Natural killer cell treated with Interleukin-12 subunit alpha and Interleukin-12 subunit beta and Interleukin-15 and Interleukin-18, amount 100 ng/mL, for 72 hours (primary cell): ENCODE measurements at places on chromosomes 3 and 15.
A peak's percentile ranks its signal among the peaks of the same experiment; 100 is the strongest.

GRCh38 chr3:62940771-62941563 is 65.8 kb upstream of the CADPS start:
- no peak for DNase-seq

DNA sequence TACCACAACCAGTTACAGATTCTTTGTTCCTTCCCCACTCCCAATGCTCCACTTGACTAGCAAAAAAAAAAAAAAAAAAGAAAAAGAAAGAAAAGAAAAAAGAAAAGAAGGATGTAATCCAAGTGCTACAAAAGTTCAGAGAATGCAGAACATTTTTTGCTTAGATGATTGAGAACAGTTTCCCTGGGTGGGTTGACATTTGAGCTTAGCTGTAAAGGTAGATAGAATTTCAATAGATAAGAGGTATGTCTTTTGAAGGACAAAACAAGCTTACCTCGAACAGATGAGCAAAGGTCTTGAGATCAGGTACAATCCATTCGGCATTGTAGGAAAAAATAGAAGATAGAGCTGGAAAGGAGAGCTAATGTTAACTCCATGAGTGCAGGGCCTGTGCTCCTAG is 344.6 kb upstream of the NECTIN3 start:
- DNase-seq = no peak

DNA sequence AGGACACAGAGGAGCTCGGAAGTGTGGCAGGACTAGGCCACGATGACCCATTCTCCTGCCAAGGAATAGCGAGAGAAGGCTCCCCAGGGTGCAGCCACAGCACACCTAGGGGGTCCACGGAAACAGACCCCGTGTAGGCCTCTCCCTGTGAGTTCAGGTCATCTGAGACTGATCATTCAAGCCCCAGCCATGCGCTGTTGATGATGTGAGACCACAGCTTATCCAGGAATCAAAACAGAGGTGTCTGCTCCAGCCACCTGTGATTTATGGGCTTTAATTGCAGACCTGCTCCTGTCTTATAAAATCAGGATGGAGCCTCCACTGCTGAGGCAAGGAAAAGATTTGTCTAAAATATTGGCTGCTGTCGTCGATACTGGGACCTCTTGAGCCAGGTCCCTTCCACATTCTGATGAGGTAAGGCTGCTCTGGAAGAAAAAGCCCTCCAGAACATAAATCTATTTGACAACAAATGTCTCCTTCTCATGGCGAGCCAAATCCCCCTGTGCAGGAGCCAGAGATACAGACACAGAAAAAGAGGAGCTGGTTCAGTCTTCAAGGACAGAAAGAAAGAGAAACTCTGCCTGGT is 186.7 kb downstream of the TJP1 start:
- no peak for DNase-seq

- no peak for DNase-seq
Measured at GRCh38 chr15:98547741-98548138, 100.6 kb upstream of the IGF1R start.

GRCh38 chr3:157442729-157443128 is 6.1 kb downstream of the PTX3 start:
- DNase-seq = no peak

DNA sequence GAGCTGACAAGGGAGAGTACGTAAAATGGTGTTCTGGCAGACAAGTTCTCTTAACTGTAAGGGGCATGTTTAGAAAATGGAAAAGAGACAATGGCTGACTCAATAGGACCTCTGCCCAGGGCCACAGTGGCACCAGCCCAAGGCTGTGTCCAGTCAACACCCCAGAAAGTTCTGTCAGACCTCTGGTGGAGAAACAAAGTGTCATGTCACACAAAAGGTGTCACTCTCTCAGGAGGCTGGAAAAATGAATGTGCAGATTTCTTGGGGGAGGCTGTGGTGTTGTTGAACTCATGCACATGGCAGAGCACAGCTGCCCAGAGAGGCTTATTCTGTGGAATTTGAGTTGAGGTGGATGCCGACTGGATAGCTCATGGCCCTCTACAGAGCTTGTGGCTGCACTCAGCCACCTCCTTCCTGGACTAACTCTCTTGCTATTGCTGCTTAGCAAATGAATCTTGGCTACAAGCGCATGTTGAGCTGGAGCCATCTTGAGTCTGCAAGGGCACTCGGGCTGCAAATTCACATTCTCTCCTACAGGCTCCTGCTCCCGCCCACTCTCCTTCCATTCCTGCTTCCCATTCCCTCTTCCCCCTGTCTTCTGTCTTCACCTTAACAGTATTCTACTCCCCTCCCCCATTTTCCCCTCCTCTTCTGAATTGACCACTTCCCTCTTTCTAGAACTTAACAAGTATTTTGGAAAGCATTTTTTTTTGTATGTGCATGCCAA is 55.8 kb upstream of the SLC7A14 start:
- DNase-seq = no peak

DNA sequence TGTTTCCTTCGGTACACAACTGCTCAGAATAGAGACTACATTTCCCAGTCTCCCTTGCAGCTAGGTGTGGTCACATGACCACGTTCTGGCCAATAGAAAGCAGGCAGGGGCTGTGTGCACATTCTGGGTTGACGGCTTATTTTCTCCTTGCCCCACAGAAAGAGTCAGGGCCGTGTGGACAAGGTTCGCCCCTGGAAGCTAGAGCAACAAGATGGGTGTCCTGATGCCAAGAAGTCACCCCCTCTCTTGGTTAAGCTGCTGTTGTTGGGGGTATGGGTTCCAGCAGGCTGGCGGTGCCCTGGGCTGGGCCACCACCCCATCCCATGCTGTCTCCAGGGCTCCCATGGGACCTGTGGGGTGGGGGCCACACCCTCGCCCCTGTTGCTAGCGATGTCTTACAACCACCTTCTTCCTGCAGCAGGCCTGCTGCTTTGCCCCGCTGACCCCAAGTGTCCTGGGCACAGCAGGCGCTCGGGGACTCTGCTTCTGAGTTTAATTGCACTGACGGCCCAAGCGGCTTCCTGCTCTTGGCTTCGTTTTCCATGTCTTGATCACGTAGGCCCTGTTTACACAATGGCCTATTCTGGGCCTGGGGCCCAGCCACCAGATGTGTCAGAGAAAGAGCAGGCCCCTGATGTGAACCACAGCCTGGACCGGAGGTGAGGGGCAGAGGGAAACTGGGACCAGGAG is 24.9 kb downstream of the ABTB1 start:
- no peak for DNase-seq

- DNase-seq = no peak
Measured at GRCh38 chr15:80846031-80846815, 67.1 kb downstream of the CEMIP start.

DNA sequence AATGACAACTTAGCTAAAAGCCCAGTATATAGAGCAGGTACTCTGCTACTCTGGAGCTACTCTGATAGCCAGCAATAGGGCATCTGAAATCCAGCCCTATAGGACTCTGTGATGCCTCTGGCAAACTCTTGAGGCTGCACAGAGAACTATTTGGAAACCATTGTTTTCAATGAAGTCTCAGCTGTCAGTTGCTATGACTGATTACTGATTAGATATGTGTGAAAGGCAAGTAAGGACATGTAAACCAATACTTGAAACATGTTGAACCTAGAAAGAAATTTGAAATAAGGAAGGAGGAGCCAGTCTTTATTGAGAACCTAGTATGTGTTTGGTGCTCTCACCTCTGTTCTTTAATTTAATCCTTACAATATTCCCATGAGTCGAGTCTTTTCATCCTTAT is 40.2 kb upstream of the CRTC3 start:
- no peak for DNase-seq

- no peak for DNase-seq
Measured at GRCh38 chr15:66841953-66842681, 140.1 kb downstream of the SMAD6 start.

DNA sequence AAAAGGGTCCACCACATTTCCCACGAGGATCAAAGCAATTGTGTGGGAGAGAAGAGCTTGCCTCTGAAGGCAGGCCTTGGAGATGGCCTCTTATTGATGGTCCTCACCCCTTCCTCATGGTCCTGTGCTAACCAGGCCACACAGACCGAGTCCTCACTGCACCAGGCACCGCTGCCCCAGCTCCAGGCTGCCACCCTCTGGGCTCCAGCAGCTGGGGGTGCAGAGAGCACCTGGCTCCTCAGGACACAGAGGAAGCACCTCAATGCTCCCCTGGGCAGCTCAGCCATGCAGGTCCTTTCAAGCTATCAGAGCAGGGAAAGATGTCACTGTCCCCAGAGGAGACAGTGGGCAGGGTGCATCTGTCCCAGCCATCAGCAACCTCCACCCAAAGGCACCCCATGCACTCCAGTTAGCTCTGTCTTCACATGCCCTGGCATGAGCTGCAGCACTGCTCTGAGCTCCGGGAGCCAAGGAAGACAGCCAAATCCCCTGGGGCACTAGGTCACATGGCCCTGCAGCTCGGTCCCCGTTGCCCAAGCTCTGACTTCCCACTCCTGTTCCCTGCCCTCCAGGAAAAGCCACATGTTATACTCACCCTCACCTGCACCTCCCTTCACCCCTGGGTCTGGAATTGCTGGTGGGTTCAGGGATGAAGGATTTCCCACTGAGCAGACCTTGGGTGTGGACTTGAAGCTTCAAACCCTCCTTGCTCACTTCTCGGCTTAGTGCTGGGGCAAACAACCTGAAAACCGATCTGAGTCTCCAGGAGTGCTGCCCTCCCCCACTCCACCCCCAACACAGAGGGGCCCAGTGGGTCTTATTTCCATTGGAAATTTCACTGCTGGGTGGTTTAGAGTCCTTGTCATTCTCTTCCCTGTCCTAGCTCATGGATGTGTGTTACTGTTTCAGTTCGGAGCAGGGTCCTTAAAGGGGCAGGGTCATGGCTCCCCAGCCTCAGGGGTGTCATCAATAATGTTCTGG is 32.6 kb downstream of the ALS2CL start:
- no peak for DNase-seq

DNA sequence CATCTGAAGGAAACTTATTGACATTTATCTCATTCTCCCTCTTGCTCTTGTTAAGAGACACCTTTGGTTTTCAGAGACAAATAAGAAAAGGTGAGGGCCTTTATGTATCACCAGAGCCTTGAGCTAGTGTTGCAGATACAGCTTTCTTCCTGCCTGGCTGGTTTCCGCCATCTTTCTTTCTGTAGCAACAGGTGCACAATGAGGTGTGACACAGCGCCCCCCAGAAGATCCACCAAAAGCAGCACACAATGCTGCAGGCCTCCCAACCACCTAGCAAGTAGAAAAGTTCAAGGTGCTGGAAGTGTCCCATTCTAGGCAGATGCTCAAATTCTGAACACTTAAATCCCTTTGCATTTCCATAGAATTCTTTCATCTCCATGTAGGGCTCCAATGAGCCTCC is 106.6 kb downstream of the FOXP1 start:
- no peak for DNase-seq

GRCh38 chr15:43440721-43441281 is 52.2 kb downstream of the TP53BP1 start:
- DNase-seq = peak; percentile 74

DNA sequence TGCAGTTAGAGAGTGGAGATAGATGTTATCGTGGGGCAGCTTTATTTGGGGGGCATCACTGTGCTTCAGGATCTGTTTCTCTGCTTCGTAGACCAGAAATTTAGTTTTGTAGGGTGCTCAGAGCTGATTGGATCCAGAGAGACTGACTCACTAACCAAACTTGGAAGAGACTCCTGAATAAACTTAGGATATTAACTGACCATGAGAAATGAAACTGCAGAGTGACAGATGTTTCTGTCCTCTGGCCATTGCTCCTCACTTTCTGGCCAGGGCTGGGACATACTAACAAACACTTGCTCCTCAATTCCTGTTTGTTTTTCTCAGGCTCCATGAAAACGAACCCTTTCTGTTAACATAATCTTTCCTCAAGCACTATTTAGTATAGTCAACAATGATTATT is 4.3 kb downstream of the ZNF592 start:
- no peak for DNase-seq

DNA sequence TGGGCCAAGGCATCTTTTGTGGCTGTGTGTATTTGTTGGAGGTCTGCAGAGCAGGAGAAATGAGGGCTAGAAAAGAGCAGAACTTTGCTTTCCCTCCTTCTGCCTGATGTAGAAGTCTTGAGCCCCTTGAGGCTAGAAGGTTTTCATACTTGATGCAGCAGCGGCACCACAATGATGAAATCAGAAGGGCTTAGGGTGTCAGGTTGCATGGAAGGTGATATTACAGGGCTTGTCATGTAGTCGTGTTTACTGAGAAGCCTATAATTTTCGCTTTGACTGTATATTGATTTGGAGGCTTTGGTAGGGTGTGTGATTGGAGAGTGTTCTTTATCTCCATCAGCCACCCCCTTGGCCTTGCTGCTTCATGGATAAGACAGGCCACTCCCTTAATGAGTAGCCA is 339.8 kb downstream of the THSD4 start:
- DNase-seq = no peak

GRCh38 chr3:69012100-69012799 is 1.2 kb downstream of the EOGT start:
- DNase-seq = no peak
